ENCODE measurements at places on chromosomes 3 and 15.

DNA sequence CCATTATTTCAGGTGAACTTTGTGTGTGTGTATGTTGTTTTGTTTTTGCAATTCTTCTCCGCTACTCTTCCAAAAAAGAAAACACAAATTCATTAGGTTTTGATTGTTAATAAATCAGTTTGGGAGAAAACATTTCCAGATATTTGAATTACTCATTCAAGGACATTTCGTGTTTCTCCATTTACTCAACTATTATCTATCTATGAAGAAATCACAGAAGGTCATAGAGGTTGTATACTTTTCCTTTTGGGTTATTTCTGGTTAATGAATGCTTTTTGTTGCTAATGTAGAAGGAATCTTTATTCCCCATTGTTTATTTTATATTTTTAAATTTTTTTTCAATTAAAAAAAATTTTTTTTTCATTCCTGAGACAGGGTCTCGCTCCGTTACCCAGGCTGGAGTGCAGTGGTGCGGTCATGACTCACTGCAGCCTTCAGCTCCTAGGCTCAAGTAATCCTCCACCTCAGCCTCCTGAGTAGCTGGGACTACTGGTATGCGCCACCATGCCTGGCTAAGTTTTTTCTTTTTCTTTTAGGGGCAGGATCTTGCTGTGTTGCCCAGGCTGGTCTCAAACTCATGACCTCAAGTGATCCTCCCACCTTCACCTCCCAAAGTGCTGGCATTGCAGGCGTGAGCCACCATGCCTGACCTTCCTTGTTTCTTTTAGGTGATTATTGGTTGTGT lies 28.4 kb downstream of the IGF1R start:
- DNase-seq, result no peak

DNA sequence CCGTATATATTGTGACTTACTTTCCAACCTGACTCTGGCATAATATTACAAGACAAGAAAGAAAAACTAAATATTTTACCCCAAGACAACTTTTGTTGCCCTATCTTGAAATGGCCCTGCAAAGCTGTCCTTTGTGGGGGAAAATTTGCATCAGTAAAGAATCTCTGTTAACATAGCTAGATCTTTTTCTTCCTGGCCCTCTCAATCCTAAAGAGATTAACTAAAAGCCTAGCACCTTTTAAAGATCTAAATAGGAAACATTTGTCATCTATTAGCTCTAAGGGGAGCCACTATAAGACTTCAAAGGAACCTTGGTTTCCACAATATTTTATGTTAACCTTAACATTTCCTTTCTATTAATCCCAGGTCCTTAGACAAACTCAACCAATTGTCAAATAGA lies 199.0 kb upstream of the SLITRK3 start:
- DNase-seq, result no peak

- DNase-seq, result no peak
Observed at GRCh38 chr3:154142608-154143007, 21.4 kb downstream of the ARHGEF26 start.

GRCh38 chr15:90799639-90800170 lies 68.7 kb upstream of the FURIN start:
- DNase-seq, result no peak

DNA sequence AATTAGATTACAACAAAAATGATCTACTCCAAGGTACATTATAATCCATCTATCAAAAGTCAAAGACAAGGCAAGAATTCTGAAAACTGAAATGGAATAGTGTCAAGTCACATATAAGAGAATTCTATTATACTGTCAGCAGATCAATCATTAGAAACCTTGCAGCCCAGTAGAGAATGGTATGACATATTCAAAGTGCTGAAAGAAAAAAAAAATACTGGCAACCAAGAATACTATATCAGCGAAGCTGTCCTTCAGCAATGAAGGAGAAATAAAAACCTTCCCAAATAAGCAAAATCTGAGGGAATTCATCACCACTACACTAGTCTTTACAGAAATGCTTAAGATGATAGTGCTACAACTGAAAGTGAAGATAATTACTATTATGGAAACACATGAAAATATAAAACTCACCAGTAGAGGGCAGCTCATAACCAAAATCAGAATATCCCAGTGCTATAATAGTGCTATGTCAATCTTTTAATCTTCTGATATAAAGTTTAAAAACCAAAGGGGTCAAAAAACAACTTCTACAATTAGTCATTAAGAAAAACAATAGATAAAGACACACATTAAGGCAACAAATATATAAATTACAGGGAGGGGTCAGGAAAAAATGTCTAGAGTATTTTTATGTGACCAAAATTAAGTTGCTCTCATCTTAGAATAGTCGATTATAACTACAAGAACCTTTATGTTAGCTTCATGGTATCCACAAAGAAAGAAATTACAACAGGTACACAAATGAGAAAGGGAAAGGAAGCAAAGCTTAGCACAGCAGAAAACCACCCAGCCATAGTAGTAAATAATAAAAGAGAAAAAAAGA lies 190.7 kb upstream of the CNTN6 start:
- no peak for DNase-seq

- DNase-seq, result no peak
Observed at GRCh38 chr15:47961401-47962090, 159.2 kb upstream of the SLC24A5 start.

GRCh38 chr3:172192830-172193415 lies 153.5 kb downstream of the FNDC3B start:
- no peak for DNase-seq

DNA sequence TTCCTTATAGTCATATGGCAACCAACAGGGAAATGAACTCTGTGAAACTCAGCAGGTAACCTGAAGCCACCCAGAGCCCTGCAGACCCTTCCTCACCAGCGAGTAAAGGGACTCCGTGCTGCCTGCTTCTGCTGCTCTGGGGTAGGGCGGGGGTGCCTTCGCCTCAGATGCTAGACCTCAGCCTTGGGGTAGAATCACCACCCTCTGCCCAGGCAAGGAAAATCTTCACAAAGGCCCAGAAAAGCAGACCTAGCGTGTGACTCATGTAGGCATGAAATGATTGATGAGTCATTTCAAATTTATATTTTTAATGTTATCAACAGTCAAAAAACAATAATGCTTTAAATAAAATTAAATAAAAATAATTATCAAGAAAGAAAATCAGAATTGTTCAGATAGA lies 6.6 kb downstream of the STIMATE start:
- DNase-seq, result peak; percentile 72

- DNase-seq, result no peak
Observed at GRCh38 chr3:170982733-170983132, 43.8 kb downstream of the SLC2A2 start.

- DNase-seq, result no peak
Observed at GRCh38 chr15:68814596-68814995, 6.1 kb downstream of the ANP32A start.

- no peak for DNase-seq
Observed at GRCh38 chr3:176430244-176431037, 766.8 kb downstream of the TBL1XR1 start.

DNA sequence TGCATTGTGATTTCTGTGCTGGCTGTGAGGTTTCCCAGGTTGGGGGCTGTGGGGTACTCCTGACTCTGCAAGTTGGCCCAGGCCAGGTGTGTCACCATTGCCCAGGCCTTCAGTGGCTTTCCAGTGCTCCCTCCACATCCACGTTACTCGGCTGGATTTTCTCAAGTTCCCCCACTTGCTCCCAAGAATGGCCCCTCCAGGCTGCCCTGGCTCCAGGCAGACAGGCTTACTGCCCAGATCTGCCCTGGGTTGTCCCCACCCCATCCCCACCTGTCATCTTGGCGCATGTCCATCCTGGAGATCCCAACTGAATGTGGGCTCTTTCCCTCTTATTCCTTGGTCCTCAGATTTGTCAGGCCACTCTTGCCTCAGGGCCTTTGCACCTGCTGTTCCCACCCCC lies 3.6 kb downstream of the APBA2 start:
- no peak for DNase-seq

DNA sequence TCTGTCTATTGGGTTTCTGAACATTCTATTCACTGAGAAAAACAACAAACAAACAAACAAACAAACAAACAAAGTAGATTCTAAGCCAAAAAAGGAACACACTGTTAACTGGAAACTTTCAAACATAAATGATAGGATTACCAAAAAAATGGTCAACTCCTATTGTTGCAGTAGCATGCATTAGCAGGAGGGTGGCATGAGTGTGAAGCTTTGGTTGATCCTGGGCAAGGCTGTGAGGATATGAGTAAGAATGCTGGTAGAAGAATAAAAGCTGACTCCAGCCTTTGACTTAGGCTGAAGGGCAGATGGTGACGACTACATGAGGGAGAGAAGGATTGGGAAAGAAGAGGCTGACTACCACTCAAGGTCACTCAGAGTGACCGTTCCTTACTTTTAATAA lies 810.3 kb downstream of the VGLL3 start:
- no peak for DNase-seq

GRCh38 chr15:81155375-81156218 lies 21.5 kb downstream of the CFAP161 start:
- DNase-seq, result no peak

DNA sequence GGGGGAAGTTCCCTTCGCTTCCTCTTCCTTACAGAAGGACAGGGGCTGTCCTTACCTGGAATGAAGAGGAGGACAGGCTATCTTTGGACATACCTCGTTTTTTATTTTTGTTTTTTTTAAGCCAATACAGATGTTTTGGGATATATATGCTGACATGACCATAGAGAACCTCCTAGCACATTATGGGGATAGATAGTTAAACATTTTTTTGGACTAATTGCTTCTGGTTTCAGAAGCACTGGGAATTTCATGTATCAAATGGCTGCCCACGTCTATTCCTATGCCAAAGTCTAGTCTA lies 238.2 kb upstream of the BHLHE40 start:
- DNase-seq, result no peak

- no peak for DNase-seq
Observed at GRCh38 chr15:25890529-25890928, 27.4 kb upstream of the ATP10A start.

DNA sequence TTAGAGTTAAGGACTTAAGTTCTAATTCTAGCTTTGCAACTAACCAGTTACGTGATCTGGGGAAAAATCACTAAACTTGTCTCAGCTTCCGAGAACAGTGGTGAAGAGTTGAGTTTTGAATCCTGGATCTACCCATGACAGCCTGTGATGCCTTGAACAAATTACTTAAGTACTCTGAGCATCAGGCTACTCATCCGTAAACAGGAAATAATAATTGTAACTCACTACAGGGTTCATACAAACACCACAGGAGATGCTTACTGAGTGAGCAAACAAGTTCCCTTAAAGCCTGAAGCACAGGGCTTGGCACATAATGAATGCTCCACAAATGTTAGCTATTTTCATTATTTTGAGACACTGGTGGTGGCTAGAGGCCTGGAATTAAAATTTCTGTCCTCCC lies 158.8 kb downstream of the ERC2 start:
- no peak for DNase-seq

DNA sequence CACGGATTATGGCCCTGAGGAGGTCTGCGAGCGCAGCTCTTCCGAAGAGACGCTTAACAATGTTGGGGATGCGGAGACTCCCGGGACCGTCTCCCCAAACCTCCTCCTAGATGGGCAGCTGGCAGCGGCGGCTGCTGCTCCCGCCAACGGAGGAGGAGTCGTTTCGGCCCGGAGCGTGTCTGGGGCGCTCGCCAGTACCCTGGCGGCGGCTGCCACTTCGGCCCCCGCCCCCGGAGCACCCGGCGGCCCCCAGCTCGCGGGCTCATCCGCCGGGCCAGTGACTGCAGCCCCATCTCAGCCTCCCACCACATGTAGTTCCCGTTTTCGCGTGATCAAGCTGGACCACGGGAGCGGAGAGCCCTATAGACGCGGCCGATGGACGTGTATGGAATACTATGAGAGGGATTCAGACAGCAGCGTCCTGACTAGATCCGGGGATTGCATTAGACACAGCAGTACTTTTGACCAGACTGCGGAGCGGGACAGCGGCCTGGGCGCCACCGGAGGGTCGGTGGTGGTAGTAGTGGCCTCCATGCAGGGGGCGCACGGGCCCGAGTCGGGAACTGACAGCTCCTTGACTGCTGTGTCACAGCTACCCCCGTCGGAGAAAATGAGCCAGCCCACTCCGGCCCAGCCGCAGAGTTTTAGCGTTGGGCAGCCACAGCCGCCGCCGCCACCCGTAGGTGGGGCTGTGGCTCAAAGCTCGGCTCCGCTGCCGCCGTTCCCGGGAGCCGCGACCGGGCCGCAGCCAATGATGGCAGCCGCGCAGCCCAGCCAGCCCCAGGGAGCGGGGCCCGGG lies 1.6 kb downstream of the TSC22D2 start:
- peak; percentile 85 for DNase-seq

DNA sequence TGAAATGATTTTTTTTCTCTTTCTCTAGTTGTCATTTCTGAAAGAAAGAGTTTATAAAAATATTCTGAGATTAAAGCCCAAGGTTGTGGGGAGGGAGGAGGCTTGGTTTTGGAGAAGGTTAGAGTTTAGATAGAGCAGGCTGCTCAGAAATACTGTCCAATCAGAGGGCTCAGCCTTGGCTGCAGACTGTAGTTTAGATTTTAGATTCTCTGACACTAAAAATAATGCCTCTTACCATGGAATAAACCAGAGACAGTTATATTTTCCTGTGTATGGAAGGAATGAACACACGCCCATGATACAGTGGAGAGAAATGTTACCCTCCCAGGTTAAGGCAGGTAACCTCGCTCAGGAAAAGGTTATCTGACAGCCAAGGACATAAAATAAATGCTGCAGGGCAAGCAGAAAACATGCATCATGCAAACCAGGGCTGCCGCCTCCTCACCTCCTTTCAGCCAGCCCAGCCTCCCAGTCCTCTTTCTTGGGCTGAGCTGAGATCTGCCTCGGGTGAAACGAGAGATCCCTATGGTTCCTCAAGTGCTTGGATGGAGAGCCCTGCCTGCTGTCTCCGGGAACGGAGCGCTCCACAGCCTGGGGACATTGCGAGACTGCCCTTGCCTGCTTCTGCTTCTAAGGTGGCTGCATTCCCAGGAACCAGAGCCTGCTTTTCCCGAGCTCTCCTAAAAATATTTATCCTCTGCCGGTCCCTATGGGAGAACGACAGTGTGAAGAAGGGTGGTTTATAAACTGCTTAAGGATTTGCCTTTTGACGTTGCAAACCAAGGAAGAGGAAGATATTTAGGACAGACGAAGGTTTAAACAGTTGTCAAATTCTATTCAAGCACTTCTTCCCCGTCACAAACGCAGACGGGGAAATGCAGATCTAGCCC lies 848 bp downstream of the NCEH1 start:
- peak; percentile 38 for DNase-seq
